ENCODE measurements at places on chromosomes 2 and 18.
A peak's percentile ranks its signal among the peaks of the same experiment; 100 is the strongest.

- no peak for DNase-seq
Measured at GRCh38 chr2:36993841-36994620, 27.7 kb upstream of the STRN start.

- DNase-seq: no peak
Measured at GRCh38 chr2:46422717-46423394, 56.5 kb upstream of the TMEM247 start.

GRCh38 chr2:225064928-225065327, 22.7 kb upstream of the DOCK10 start:
- no peak for DNase-seq

GRCh38 chr2:38619458-38620164, 16.9 kb upstream of the HNRNPLL start:
- peak; percentile 44 for DNase-seq

GRCh38 chr2:60541056-60541651, 12.3 kb downstream of the BCL11A start:
- DNase-seq: no peak

DNA sequence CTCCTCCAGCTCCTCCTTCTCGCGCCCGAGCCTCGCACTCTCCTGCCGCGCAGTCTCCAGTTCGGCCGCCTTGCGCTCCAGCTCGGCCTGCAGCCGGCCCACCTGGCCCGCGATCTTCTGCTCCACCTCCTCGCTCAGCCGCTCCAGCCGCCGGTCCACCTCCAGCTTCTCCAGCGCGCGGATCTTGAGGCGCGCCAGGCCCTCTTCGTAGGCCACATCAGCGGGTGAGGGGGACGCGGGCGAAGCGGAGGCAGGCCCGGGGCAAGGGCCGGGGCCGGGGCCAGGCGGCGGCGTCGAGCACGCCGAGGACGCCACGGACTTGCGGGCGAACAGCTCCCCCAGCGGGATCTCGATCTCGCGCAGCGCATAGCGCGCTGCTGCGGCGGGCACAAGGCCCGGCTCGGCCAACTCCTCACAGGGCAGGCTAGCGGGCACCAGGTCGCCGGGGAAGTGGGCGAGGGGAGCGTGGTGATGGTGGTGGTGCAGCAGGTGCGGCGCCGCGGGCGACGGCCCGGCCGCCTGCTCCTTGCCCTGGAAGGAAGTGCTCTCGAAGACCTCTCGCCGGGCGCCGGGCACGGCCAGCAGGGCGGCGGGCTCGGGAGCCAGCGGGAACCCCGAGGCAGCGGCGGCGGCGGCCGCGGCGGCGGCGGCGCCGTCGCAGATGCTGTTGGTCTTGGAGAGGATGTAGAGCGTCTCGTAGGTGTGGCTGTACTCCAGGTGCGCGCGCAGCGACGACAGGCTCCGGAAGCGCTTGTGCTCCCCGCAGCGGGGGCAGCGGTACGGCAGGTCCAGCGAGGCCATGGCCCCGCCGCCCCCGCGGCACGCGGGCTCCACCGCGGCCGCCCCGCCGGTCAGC, 15.2 kb downstream of the FBXO41 start:
- DNase-seq: peak; percentile 50

DNA sequence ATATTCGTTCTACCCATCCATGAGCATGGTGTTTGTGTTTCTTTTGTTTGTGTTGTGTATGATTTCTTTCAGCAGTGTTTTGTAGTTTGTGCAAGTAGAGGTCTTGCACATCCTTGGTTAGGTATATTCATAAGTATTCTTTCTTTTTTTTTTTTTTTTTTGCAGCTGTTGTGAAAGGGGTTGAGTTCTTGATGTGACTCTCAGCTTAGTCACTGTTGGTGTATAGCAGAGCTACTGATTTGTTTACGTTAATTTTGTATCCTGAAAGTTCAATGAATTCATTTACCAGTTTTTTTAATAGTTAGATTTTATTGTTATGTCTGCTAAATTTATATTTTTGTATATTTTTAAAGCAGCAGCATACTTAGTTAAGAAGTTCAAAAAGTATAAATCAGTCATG, 834.4 kb upstream of the NRXN1 start:
- DNase-seq: no peak

DNA sequence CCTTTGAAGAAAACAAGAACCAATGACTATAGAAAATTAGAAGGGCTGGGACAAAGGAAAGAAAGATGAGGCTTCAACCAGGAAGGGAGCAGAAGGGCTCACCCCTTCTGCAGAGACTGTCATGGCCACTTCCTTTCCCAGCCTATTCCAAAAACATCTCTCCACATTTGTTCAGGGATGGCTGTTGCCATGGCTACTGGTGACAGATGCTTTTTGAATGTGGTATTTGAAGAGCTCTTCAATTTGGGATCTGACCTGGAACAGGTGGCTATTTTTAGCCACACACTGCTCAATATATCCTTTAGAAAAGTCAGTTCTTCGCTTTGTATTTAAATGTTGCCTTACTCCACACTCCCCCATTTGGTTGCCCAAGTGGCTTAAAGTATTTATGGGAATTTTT, 64.1 kb upstream of the LCLAT1 start:
- no peak for DNase-seq

- DNase-seq: no peak
Measured at GRCh38 chr2:235216901-235217300, 265.1 kb downstream of the SH3BP4 start.

DNA sequence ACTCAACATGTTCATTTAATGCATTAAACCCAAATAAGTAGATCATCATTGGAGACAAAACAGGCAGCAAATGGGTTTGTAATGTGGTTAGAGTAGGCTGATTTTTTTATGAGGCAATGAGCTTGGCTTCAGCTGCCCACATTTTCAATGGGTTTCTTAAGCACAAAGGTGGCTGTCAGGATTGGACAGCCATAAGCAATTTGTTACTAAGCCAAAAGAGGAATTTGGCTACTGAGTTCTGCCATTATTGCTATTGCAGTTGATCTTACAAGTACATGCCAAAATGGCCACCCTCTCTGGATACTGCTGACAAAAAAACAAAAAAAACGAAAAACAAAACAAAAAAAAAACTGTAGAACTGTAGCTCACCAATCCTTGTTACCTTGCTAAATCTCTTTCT, 1348.0 kb upstream of the PIK3C3 start:
- DNase-seq: no peak

- DNase-seq: no peak
Measured at GRCh38 chr18:74074668-74075564, 72.7 kb downstream of the FBXO15 start.

- DNase-seq: peak; percentile 91
Measured at GRCh38 chr2:28621172-28622100, 125.6 kb downstream of the PLB1 start.

GRCh38 chr2:60439219-60439974, 114.1 kb downstream of the BCL11A start:
- peak; percentile 94 for DNase-seq

GRCh38 chr2:202488671-202489070, 112.5 kb downstream of the BMPR2 start:
- DNase-seq: no peak

GRCh38 chr18:6257950-6258349, 156.8 kb downstream of the L3MBTL4 start:
- DNase-seq: no peak

DNA sequence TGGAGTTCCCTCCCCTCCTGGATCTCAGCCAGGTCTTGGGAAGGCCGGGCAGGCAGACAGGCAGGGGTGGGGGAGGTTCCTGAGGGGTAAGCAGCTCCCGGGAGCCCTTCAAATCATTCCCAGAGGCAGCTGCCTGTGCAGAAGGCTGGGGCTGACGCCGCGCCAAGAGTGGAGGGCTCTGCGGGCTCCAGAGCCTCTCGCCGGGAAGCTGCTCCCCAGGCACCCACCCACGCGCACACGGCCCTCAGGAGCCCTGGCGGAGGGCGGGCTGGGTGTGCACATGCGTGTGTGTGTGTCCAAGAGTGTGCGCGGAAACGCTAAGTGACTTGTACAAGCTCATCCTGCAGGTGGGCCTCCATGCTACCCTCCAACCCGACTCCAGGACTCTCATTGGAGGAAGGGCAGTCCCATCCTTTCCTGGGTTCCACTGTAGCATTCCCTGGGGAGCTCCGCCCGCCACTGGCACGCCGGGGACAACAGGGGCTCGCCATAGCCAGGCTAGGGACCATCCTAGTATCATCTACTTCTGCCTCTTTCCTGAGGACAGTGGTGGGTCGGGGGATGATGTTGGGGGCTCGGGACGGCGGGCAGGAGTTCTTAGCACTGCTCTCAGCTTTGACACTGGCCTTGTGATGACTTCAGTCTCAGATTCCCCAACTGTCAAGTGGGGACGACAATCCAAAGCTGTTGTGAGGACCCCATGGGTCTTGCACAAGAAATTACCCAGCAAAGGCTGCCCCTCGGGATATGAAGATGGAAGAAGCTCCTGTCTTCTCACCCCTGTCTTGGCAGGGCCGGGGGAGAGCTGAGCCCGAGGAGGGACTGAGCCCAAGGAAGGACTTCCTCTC, 50.3 kb downstream of the INHBB start:
- DNase-seq: no peak

DNA sequence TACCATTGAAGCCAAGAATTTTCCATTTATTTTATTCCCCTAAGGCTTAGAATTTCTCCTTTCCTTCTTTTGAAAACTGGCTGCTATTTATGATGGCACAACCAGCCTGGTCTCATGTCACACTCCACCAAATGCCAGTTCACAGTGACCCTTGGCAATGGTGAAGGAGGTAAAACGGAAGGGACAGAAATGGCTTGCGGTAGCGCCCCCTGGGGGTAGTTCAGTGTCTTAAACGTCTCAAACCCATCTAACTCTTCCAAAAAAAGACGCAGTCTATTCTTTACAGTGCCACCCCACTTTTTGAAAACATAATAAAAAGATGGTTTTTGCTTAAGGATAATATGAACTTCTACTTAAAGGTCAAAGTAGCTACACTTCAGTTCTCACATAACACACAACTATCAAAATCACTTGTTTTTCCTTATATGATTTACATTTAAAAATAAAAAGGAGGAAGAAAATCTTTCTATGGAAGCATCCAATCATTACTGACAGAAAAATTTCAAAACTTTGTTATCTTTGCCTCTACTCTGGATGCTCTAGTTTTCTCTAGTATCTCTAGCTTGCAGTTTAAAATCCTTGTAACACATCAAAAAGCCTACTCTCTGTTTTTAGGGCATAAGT, 28.0 kb downstream of the PNO1 start:
- DNase-seq: peak; percentile 71

DNA sequence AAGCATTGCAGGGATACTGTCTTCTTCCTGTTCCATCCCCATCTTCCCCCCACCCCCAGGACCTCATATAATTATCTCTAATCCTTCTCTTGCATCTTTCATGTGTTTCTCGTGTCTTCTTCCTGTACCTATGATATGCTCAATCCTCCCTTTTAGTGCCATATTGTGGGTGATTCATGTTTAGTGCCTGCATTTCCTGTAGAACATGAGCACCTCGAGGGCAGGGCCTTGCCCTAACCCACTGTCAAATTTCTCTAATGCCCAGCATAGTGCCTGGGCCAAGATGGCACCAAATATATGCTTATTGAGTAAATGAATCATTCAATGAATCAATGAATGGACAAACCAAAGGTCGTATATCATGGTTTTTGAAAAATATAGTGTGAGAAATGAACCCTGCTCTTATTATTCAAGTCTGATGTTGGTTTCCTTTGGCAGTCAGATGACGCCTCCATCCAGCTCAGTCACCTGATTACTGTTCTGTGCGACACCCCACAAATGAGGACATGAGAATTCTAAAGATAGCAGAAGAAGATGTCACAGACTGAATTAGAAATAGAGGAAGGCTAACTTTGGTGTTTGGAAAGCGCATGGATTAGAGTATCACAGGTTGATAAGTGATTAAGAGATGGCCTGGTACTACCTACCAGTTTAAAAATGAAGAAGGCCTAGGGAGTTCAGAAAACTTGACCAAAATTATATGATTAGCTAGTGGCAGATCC, 278.4 kb downstream of the PRKCE start:
- no peak for DNase-seq

DNA sequence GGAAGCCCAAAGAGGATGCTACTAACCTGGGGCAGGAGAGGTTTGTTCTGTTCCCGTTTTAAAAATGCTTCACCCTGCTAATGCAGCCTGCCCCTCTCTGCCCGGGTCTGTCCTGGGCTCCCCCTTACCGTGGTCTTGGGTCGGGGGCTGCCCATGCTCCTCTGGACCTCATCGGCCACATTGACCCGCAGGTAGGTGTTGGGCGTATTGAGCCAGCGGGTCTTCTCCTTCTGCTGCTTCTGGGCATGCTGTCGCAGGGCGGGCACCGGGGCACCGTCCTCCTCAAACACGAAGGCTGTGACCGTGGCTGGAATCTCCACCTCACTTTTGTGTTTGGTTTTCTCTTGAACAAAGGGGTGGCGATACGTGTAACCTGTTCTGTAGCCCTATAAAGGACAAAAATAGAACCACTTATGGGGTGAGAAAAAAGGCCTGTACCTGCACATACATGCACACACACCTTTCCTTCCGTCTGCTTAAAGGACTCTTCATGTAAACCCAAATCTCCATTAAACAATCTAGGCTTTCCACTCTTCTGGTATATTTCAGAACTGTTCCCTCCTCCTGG, 89.3 kb downstream of the ADD2 start:
- DNase-seq: no peak

- DNase-seq: no peak
Measured at GRCh38 chr18:21406116-21406515, 164.1 kb downstream of the GREB1L start.

- no peak for DNase-seq
Measured at GRCh38 chr2:216837740-216838139, 22.1 kb downstream of the TNP1 start.

DNA sequence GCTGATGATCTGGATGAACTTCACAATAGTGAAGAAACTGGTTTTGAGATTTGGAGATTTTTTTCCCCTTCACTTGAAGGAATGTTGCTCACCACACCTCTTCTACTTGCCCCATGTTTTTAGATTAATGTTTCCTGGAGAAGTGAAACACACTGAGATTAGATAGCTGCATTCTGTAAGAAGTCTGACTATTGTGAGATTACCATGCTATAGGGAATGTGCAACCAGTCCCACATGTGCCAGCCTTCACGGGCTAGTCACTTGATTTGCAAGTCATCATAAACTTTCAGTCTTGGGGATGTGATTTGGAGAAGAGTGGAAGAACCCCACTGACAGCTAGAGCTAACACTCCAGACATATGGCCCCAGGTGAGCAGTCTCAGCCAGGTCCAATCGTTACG, 7.4 kb upstream of the CCNYL1 start:
- no peak for DNase-seq

DNA sequence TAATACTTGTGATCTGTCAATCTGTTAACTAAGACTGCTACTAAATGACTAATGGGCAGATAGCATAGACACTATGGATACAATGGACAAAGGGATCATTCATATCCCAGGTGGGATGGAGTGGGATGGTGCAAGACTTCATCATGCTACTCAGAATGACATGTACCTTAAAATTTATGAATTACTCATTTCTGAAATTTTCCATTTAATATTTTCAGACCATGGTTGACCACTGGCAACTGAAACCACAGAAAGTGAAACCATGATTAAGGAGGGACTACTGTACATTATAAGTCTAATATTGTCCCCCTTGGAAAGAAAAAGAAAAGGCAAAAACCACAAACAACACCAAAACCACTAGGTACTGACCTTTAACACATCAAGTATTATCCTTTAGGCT, 247.0 kb upstream of the SYT4 start:
- DNase-seq: no peak

- no peak for DNase-seq
Measured at GRCh38 chr2:120305296-120305695, 40.6 kb upstream of the INHBB start.

- no peak for DNase-seq
Measured at GRCh38 chr2:68932402-68932801, 20.3 kb downstream of the GKN2 start.
